ENCODE measurements at places on chromosomes 7 and 10.

DNA sequence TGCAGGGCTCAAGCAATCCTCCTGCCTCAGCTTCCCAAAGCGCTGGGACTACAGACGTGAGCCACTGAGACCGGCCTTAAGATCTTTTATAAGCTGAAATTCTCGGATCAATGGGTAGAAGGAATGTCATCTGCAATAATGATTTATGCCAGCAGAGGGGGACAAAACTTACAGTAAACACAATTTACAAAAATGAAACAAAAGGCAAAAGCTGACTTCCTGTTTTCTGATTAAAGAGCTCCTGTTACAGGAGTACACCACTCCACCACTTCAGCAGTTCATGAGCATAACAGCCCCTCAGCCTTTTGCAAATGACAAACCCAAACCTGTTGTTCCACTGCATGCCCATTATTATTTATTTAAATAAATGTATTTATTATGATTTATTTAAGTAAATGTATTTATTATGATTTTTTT lies 88.5 kb upstream of the ATP6V0A4 start:
- peak; percentile 89 for DNase-seq

- DNase-seq, result no peak
These were observed 17.7 kb downstream of the GIMAP5 start for GRCh38 chr7:150754951-150755350.

- DNase-seq, result peak; percentile 91
These were observed 38.0 kb downstream of the INPP5A start for GRCh38 chr10:132575320-132576201.

DNA sequence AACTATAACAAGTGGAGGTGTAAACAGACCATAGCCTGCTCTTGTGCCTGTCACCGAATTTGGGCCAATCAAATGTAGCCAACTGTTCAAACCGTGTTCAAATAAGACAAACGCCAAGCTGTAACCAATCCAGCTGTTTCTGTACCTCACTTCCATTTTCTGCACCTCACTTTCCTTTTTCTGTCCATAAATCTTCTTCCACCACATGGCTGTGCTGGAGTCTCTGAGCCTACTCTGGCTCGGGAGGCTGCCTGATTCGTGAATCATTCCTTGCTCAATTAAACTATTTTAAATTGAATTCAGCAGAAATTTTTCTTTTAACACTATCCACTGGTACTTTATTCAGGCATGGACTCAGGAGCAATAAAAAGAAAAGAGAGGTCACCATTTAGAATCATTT lies 29.9 kb upstream of the COL1A2 start:
- no peak for DNase-seq

DNA sequence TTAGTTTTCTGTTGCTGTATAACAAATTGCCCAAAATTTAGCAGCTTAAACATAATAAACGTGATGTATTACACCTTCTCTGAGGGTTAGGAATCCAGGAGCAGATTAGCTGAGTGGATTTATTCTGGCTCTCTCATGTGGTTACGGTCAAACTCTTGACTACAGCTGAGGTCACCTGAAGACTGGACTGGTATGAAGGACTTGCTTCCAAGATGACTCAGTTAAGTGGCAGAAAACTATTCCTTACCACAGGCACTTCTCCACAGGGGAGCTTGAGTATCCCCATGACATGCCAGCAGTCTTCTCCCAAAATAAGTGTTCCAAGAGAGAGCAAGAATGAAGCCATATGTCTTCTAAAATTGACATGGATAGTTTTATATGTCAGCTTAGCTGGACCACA lies 957.2 kb upstream of the GHITM start:
- DNase-seq, result no peak
